GOT3 (cell line): ENCODE measurements at places on chromosomes 12 and 14.

DNA sequence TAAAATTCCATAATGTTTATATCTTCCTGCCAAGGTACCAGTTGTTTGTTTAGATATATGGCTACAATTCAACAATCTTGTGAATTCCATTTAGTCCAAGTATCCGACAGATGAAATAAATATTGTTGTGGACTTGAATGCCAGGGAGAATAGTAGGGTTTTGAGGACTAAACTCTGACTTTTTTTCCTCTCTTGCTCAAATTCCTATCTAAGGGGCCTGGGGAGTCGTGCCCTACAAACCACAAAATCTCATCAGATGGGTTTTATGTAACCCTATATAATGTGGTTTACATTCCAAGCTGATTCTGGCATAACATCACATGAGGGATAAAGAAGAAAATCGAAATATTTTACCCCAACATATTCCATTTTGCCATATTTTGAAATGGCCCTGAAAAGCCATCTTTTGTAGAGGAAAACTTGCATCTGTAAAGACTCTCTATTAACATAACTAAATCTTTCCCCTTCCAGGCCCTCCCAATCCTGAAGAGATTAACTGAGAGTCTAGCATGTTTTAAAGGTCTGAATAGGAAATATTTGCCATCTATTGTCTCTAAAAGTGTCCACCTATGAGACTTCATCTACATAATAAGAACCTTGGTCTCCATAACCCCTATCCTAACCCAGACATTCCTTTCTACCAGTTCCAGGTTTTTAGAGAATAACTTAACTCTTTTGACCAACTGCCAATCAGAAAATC is 184.7 kb upstream of the KITLG start:
- no peak for DNase-seq

DNA sequence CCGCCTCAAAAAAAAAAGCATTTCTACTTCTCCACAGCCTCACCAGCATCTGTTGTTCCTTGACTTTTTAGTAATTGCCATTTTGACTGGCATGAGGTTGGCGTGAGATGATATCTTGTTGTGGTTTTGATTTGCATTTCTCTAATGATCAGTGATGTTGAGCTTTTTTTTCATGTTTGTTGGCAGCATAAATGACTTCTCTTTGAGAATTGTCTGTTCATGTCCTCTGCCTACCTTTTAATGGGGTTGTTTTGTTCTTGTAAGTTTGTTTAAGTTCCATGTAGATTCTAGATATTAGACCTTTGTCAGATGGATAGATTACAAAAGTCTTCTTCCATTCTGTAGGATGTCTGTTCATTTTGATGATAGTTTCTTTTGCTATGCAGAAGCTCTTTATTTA is 182.9 kb downstream of the FOXG1 start:
- no peak for DNase-seq

- no peak for DNase-seq
Measured at GRCh38 chr12:47545938-47546609, 159.8 kb downstream of the RPAP3 start.

DNA sequence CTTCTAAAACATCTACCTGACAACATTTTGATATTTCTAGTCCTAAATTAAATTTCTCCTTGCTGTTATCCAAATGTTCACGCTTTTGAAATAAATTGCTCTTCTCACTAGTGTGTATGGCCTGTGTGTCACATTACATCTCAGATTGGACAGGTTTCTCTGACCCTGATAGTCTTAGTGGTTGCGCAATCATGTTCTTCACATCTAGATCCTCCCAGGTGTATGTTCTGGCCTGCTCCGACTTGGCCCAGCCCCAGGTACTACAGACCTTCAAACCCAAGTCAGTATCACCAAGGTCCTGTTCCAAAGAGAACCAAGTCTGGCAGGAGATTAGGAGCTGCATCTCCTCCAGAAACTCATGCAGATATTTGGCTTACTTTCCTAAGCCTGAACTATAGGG is 209.5 kb downstream of the ASCL1 start:
- DNase-seq: no peak

DNA sequence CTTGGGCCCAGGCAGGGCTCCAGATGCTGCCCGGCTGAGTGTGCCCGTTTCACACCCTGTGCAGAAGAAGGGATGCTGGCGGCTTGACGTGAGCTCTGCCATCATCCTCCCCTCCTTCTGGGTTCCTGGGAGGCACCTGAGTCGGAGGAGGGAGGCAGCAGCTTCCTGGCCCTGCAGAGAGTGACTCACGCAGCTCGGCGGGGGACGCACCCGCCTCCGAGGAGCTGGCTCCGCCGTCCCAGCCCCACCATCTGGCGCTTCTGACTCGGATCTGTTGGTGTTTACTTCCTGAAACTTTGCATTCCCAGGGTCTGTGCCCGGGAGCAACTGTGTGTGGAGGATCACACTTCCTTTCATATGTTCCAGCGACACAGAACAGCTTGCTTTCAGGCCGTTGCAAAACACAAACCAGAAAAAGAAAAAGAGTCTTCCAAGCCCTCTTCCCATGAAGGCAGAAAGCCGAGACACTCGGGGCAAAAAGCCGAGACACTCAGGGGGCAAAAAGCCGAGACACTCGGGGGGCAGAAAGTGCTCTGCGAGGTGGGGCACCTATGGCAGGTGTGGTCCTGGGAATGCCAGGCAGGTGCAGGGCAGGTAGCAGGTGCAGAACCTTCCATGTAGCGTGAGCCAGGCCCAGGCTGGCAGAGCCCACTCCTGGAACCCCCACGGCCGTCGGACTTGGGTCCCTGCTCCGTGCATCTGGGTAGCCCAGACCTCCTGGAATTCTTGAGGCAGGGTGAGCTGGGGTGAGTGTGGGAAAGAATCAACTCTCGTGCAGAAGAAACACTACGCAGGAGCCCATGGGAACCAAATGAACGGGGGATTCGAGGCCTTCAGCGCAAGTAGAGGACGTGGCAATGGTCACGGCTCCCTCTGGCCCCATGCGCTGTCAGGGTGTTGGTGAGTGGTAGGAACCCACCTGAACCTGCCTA is 27.6 kb upstream of the GALNT9 start:
- DNase-seq: no peak

DNA sequence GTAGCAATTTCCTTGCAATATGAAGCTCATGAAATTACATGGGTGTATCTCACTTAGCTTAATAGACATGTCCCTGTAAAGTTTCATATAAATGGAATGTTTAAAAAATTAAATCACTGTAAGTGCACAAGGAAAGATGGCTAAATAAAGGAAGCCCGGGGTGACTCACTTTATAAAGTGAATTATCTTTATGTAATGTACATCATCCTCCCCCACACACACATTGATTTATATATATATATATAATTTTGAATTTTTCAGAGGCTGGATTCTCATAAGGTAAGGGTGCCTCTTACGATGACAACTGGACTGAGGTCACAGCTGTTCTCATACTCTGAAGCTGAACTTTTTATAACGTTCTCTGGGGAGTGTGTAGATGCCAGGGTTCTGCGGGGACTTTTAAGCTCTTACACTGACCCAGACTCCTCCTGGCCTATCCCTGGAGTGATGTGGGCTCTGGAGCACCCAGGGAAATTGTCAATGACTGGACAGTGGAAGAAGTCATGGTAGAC is 108.7 kb upstream of the HIF1A start:
- no peak for DNase-seq

DNA sequence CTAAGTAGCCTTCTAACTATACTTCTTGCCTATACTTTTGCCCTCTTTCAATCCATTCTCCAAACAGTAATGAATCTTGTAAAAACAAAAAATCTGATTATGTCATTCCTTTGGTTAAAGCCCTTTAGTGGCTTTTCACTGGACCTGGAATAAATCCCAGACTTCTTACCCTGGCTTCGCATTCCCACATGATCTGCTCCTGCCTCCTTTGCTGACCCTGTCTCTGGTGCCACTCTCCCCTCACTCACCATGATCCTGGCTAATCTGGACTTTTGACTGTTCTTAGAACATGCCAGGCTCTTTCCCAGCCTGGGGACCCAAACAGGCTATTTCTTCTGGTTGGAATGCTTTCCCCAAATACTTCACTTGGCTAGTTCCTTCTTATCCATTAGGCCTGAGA is 7.9 kb downstream of the MIA2 start:
- DNase-seq: no peak
